ENCODE measurements at places on chromosomes 7 and 10.
A peak's percentile ranks its signal among the peaks of the same experiment; 100 is the strongest.

DNA sequence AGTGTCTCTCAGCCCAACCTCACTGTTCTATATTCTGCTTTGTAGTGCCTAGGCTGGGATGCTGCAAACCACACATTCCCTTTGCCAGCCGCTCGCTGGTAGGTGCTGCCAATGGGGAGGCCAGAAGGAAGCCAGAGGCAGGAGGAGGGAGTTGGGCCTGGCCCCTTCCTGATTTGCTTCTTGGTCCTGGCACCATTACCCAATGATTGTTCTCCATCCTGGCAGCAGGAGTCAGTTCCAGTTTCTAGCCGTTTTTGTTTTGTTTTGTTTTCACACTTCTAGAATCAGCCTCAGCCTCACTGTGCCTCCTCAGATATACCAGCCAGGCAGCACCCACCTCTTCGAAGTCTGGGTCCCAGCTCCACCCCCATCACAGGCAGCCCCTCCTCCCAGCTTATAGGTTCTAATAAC is 27.4 kb upstream of the LOXL4 start:
- no peak for DNase-seq

- no peak for DNase-seq
Measured at GRCh38 chr7:81447351-81447952, 322.4 kb downstream of the HGF start.

DNA sequence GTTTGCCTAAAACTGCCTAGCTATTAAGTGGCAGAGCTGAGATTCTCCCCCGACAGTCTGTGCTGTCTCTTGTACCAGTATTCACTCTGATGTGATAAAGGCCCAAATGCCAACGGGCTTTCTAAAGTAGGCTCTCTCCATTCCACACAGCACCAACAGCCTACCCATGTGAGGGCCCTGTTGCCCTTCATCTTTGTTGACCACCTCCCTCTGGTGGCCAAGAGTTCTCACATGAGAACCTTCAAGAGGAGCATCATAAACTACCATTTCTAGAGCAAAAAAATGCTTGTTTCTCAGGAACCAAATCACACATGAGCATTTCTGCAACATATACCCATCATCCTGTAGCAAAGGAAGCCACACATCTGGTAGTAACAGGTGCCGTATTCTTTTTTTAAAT is 185.8 kb downstream of the GRM8 start:
- no peak for DNase-seq

DNA sequence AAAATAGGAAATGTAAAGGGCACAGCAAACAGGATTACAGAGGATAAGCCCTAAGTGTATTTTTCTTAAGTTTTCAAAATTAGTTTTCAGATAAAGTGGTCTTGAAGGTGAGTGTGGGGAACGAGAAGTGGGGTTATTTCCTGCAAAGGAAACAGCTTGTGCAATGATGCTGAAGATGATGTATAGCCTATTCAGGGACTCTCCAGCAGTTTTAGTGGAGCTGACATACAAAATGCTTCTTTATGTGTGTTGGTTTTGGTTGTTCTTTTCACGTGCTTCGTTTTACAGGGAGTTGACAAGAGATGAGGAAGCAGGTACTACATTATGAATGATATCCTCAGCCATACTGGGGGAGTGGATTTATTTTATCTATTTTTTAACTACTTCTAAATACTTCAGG is 20.5 kb downstream of the CASD1 start:
- no peak for DNase-seq

DNA sequence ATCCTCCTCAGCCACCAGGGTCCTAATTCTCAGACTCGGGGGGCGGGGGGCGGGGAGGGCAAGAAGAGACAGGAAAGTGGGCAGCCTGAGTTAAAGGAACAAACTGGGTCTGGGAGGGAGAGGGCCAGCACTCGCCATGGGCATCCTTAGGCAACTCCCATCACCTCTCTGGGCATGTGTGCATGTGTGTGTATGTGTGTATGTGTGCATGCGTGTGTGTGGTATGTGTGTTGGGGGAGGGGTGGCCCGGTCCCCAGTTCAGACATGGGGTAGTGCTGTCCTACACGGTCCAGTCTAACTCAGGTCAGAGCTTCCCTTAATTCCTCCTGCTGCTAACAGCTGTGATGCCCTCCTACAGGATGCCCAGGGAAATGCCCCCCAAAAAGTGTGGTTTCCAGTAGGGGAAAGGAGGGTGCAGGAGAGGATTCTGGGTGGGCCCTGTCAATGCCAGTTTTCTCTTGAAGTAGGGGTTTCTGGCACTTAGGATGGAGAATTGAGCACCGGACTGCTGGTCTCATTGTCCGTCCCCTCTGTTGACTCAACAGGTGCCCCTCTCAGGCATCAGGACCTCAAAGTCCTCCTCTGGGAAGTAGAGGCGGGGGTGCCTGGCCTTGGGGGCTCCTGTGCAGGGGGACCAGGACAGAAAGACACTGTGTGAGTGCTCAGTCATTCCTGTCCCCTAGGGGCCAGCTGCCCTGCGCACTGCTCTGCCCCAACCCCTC is 15.1 kb upstream of the ZMIZ1 start:
- DNase-seq, result no peak

DNA sequence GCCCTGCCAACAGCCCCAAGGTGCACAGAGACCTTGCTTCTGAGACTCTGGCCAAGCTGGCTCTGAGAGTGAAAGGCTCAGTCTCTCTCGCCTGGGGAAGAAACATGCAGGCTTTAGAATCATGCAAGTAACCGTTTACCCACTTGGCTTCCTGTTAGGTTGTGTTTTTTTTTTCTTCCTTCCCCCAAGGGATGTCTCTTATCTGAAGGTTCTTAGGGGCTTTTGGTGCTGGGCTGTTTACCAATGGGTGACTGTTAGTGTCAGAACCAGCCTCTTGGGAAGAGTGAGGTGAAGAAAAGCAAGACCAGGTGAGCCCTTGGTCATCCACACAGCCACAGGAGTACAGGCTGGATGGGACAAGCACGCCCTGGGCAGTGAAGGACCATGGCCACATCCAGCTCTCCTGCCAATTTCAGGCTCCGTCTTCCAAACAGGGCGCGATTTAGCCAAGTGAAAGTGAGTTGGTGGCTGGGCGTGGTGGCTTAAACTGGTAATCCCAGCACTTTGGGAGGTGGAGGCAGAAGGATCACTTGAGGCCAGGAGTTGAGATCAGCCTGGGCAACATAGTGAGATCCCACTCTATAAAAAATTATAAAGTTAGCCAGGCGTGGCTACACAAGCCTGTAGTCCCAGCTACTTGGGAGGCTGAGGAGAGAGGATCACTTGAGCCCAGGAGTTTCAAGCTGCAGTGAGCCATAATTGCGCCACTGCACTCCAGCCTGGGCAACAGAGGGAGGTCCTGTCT is 76.3 kb upstream of the CUX1 start:
- no peak for DNase-seq

GRCh38 chr7:906776-907157 is 30.4 kb downstream of the GET4 start:
- no peak for DNase-seq

GRCh38 chr7:30074422-30075030 is 46.3 kb downstream of the PLEKHA8 start:
- DNase-seq, result no peak

DNA sequence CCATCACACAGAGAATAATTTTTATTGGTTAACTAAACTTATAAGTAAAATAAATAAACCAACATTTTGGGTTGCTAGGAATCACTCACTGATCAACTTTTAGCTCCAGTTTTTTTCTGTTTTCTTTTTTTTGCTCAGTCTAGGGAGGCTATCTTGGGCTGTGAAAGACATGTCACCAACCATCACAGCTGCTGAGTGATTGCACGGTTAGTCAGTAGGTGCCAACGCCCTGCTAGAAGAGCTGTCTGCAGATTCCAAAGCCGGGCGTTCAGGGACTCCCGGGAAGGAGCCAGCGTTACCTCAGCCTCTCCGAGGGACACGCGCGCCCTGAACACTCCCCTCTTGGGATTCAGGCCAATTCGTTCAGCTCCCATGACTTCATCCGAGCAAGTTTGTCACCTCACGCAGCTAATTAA is 604 bp upstream of the STAM start:
- peak; percentile 59 for DNase-seq

GRCh38 chr10:61628875-61629513 is 33.7 kb upstream of the CABCOCO1 start:
- DNase-seq, result no peak

- DNase-seq, result peak; percentile 32
Measured at GRCh38 chr7:129607471-129608120, 3.9 kb upstream of the NRF1 start.

- DNase-seq, result no peak
Measured at GRCh38 chr10:20355011-20355410, 538.8 kb downstream of the PLXDC2 start.

- no peak for DNase-seq
Measured at GRCh38 chr10:77415313-77415960, 222.2 kb downstream of the KCNMA1 start.

- no peak for DNase-seq
Measured at GRCh38 chr10:102802920-102803534, 34.2 kb downstream of the CYP17A1 start.

- no peak for DNase-seq
Measured at GRCh38 chr10:57225920-57226319, 864.9 kb upstream of the ZWINT start.

All from nephron progenitor cell (in vitro differentiated cells).